ENCODE measurements at places on chromosomes 12 and 14. TPM values are rescaled to one million over a fixed set of nuclear protein-coding genes. Genes with fewer than 3 reads are reported as not detected.
A peak's percentile ranks its signal among the peaks of the same experiment; 100 is the strongest.

DNA sequence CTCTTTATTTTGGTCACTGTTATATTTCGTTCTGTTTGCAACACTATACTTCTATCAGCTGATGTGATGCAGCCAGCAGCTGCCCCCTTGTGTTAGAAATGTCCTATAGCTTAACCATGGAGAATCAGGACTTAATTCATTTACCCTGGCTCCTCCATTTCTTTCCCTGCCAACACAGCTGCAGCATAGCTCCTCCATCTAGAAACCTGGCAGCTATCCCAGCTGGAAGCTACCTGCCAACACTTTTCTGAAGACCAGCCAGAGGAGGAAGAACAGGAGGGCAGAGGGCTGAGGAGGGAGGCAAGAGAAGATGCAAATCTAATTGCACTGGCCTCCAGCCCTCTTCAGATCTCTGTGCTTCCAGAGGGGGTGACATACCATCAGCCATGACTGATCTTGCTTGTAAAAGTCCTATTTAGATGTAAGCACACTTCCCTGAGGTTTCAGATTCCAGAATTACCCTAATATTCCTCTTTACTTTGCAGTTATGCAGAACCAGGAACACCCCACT, 156.8 kb upstream of the TMEM260 start:
- peak; percentile 11 for DNase-seq

- no peak for DNase-seq
These were observed 68.2 kb upstream of the MUCL1 start for GRCh38 chr12:54786081-54786480.

GRCh38 chr12:2959505-2960389, 550 bp downstream of the TEAD4 start:
- DNase-seq: peak; percentile 67

- DNase-seq: no peak
These were observed 36.3 kb downstream of the SNRNP35 start for GRCh38 chr12:123494124-123494851.

GRCh38 chr12:52649066-52649465, 2.9 kb downstream of the KRT2 start:
- DNase-seq: no peak

DNA sequence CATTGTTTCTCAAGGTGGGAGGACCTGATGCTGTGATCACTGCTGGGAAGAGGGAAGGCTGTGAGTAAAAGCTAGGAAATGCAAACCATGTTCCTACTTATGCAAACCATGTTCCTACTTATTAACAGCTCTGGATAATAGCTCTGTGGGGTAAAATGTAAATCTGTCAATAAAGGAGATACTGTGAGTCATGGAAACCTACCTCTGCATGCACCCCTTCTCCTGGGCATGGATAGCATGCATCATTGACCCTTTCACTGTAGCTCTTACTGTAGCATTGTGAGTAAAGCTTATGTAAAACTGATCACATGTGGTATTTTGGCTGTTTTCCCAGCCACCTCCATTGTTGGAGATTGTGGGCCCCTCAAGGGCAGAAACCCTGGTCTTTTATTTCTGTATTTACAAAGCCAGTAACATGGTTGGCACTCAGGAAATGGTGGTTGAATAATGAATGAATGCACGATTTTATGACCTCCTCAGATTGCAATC, 253.7 kb downstream of the GRIN2B start:
- DNase-seq: no peak

DNA sequence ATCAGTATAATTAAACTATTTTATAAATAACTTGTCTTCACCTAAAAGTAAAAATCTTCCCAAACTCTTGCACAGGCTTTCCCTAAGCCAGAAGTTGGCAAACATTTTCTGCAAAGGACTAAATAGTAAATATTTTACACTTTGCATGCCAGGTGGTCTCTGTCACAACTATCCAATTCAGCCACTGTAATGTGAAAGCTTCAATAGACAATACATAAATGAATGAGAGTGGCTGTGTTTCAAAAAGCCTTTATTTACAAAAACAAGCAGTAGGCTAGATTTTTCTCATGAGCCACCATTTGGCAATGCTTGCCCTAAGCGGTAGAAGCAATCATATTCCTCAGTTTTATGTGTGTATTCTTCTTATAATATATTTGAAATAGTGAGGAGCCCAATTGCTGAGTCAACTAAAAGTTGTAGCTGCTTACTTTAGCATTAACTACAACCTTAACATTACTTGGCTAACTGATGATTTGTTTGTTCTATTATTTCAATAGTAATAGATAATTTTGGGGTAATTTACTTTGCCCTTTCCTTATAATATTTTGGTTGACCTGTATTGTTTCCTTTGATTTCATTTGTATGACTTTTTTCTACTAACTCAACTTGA, 236.0 kb upstream of the SYT1 start:
- no peak for DNase-seq

DNA sequence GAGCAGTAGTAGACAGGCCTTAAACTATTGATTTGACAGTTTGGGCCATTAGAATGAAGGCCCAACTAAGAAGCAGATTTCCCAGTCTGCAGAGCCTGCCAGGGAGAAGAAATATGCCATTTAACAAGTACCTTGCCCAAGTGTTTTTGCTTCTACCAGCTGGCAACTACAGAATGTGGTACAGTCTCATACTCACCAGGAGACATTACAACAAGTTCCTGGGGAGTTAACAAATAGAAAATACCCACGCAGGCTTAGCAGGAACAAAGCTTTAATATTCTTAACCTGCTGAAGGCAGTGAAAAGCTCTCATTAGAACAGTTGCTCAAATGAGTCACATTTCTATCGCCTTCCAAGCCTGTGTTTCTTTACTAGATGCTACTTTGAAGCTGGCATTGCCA, 241.0 kb downstream of the TMEM117 start:
- no peak for DNase-seq

- peak; percentile 80 for DNase-seq
These were observed 202.6 kb downstream of the FOXN3 start for GRCh38 chr14:89214221-89214965.

- peak; percentile 29 for DNase-seq
These were observed 5.0 kb upstream of the RFLNA start for GRCh38 chr12:124289634-124290600.

DNA sequence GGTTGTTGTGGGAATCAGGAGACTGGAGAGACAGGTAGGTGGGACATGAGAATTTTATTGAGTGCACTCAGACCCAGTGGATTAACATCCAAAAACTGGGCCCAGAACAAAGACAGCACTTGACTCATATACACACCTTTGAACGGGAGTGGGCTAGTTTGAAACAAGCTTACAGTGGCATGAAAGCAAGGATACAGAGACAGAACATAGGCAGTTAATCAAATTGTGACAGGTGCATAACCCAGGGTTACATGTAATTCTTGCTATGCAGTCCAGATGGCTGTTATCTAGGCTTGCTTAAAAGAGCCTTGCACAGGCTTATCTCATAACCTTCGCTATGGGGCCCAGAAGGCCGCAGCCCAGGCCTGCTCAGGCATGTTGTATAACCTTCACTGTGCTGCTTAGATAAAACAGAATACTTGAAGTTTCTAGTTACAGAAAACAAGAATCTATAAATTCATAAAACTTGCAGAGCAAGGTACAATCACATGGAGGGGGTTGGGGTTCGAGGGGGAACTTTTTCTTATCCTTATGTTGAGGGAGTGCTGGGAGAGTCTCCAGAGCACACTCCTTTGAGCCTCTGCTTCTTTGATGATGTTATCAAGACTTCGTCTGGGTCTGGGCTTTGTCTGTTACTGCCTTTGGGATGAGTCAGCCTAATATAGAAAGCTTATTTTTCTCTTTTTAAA, 81.7 kb downstream of the TNFAIP2 start:
- no peak for DNase-seq

- DNase-seq: no peak
These were observed 519 bp downstream of the MORN3 start for GRCh38 chr12:121668750-121669520.

GRCh38 chr12:110563702-110564470, 19.2 kb downstream of the PPTC7 start:
- no peak for DNase-seq

- no peak for DNase-seq
These were observed 51.7 kb upstream of the MYF6 start for GRCh38 chr12:80655751-80656150.

DNA sequence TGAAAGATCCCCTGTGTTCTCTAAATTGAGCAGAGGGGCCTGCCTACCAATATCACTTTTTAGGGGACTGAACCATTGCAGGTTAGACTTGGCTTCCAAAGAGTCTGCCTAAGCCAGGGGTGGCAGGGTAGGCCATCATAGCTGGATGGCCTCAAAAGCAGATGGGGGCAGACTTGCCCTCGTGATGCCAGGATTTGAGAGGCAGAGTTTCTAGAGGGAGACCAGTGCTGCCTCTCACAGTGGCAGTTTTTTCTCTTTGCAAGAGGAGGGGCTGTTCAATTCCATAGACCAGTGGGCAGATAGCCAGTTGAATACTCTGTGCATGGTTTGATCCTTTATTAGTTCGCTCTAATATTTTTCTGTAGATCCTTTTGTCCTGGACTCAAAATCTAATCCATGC, 23.8 kb upstream of the SMCO2 start:
- DNase-seq: no peak

- no peak for DNase-seq
These were observed 22.6 kb downstream of the BCL11B start for GRCh38 chr14:99249389-99249788.

- DNase-seq: no peak
These were observed 69.3 kb downstream of the ETV6 start for GRCh38 chr12:11718768-11719253.

DNA sequence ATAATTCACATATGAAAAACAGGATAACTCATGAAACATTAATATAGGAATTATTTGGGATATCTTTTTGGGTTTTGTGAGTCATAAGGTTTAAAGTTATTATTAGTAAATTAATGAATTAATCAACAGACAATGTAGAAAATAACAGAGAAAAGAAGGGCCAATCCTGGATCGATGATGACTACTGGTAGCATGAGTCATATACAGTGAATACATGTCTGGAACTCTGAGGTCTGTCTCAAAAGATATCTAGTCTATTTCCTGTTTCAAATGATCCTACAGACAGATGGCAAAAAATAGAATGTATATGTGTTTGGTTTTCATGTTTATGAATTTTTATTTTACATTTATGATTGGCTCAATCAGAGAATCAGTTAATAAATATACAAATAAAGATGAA, 86.4 kb upstream of the RTL1 start:
- DNase-seq: no peak

DNA sequence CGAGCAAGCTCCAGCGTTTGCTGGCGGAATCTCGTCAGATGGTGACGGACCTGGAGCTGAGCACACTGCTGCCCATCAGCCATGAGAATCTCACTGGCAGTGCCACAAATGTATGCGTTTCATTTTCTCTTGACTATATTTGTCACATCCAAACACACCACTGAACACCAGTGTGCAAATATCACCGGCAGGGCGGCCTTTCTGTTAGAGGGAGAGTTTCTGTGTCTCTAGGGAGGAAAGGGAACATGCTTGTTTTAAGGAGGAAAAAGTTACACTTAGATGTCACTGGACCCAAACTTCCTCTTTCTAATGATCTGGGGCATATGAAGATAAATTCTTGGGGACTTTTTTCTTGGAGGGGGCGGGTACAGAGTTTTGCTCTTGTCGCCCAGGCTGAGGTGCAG, 21.9 kb upstream of the HIP1R start:
- no peak for DNase-seq

DNA sequence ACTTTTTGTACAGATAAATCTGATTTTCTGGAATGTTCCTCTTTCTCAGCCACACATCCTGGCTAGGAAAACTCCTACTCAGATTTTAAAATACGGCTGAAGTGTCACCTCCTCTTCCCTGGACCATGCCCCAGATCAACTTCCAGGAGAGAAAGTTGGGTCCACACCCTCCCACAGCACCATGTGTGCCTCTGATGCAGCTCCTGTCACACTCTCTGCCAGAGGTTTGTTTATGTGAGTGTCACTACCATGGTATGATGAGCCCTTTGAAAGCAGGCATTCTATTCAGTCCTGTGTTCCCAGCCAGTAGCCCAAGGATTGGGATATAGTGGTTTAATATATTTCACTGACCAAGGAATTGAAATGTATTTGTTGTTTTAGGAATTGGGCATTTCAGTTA, 287.2 kb upstream of the ATP2B1 start:
- no peak for DNase-seq

- DNase-seq: no peak
These were observed 68.6 kb upstream of the FERMT2 start for GRCh38 chr14:53019406-53019805.

GRCh38 chr12:18108611-18109010, 18.6 kb upstream of the RERGL start:
- no peak for DNase-seq

The PLCZ1 gene
- polyA plus RNA-seq: not detected

The FNTB gene
- polyA plus RNA-seq: 14.6 TPM

The KICS2 gene
- 2.6 TPM for polyA plus RNA-seq

The RIMBP2 gene
- not detected for polyA plus RNA-seq

The ATL1 gene
- 1.1 TPM for polyA plus RNA-seq

The PTPN6 gene
- 12.1 TPM for polyA plus RNA-seq

The AKAP5 gene
- 0.07 TPM for polyA plus RNA-seq

The NPAS3 gene
- polyA plus RNA-seq: 0.29 TPM

The CLEC6A gene
- polyA plus RNA-seq: not detected

The SLC41A2 gene
- polyA plus RNA-seq: 0.37 TPM

The PRPH gene
- polyA plus RNA-seq: 0.35 TPM

The SLCO1A2 gene
- not detected for polyA plus RNA-seq

The NINJ2 gene
- polyA plus RNA-seq: 4.6 TPM
